BJ (cell line): ENCODE measurements at places on chromosomes 4 and X.

DNA sequence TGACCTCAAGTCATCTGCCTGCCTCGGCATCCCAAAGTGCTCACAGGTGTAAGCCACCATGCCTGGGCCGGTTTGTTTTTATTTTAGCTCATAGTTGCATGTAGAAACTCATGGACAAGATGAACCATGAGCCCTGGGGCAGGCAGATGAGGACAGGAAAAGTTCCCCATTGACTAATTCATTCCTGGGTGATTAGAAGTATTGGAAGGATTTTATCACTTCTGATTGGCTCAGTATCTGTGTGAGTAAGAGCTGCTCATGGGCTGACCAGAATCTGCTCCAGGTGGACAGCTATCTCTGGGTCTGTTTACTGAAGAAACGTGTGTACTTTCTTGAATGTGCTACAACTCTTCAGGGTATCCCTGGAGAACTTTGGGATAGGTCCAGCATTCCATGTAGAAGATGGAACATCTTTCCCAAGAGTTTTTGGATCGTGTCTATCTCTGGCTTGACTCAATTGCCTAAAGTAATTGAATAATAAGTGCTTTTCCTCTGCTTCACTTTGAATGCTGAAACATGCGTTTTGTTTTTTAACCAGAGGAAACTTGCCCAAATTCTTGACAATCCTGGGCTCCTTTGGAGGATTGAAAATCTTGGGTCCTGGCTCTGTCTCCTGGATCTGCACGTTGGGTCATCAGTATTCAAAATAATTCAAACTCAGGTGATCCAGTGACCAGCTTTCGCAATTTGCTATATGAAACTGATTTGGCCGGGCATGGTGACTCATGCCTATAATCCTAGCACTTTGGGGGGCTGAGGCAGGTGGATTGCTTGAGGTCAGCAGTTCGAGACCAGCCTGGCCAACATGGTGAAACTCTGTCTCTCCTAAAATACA is 88.6 kb upstream of the DHRSX start:
- no peak for DNase-seq

GRCh38 chr4:40990899-40991265 is 223.5 kb downstream of the APBB2 start:
- no peak for DNase-seq

DNA sequence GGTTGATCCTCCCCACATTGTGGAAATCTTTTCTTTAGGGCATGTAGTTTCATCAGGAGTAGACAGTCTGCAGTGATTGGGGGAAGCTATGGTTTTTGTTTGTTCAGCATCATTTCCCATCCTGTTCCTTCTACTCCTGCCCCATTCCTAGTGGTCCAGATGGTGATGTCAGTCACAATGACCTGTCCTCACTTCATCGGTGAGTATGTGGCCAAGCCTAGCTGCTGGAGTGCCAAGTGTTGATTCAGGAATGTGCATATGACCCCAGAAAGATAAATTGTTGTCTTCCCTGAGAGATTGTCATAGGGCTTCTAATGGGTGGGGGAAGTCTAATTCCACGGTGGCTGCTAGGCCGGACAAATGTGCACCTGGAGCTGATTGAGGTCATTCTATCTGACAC is 130.6 kb upstream of the FAT1 start:
- no peak for DNase-seq

GRCh38 chr4:173748353-173748752 is 218.3 kb upstream of the HAND2 start:
- DNase-seq = no peak

DNA sequence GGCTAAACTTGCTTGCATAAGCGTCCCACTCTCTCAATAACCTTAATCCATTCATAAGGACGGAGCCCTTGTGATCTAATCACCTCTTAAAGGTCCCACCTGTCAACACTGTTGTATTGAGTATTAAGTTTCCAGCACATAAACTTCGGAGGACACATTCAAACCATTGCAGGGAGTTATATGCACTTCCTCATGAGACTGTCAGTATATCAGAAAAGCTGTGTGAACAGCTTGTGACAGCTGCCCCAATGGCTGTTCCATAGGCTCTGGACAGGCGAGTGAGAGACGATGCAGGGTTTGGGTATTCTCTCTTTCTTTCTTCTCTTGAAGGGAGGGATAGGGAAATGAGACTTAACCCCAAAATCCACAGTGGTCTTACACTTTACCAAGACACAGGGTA is 64.2 kb upstream of the RPL34 start:
- DNase-seq = no peak

- no peak for DNase-seq
These were observed 1.1 kb upstream of the TRMT10A start for GRCh38 chr4:99564921-99565320.

GRCh38 chrX:39253551-39253950 is 452.3 kb downstream of the MID1IP1 start:
- DNase-seq = no peak

DNA sequence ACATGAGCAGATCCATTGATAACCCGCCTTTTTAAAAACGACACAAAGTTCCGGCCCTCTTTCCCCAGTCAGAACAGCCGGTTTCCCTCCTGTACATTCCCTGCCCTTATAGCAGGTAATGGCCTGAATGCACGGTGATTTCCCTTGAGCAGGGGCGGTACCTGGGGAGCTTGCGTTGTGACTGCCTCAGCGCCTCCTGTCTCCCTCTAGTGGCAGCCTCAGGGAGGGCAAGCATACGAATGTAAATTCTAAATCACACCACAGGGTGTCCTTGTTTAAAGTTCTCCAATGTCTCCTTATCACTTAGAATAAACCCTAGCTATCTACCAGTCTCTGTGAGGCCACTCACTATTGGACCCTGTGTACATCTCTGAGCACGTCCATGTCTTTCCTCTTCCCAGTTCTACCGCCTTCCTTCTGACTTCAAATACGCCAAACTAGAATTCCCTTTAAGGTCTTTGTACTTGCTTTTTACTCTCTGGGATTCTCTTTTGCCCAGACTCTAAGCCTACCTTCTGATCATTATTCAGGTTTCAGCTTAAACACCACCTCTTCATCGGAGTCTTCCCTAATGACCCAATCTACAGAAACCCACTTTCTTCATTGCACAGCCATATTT is 18.4 kb upstream of the LDB2 start:
- no peak for DNase-seq

GRCh38 chr4:25970226-25970675 is 56.2 kb downstream of the SMIM20 start:
- no peak for DNase-seq

GRCh38 chrX:49176421-49177326 is 5.0 kb downstream of the PLP2 start:
- no peak for DNase-seq

GRCh38 chrX:40169193-40170101 is 71.7 kb upstream of the BCOR start:
- no peak for DNase-seq

GRCh38 chr4:17769406-17770174 is 11.8 kb downstream of the FAM184B start:
- no peak for DNase-seq

GRCh38 chr4:94400191-94400590 is 51.6 kb upstream of the PDLIM5 start:
- DNase-seq = no peak

GRCh38 chr4:188984518-188984917 is 845.3 kb downstream of the TRIML1 start:
- DNase-seq = no peak

- DNase-seq = no peak
These were observed 20.1 kb downstream of the MMAA start for GRCh38 chr4:145639186-145639698.

DNA sequence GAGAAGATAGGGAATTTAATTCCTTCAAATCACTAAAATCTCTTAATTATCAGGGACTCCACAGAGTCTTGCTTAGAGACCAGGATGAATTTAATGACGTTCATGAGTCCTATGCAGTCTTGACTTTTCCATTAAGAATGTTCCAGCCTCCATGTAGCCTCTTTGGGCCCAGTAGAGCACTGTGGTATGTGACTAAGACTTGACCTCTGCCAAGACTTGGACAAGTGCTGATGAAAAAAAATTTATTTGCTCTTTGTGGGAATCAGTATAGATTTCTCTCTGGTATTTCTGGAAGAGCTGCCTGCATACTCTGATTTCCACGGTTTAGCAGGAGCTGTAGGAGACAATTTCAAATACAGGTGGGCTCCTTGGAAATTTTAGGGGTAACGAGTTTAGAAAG is 40.6 kb downstream of the CHRDL1 start:
- no peak for DNase-seq

DNA sequence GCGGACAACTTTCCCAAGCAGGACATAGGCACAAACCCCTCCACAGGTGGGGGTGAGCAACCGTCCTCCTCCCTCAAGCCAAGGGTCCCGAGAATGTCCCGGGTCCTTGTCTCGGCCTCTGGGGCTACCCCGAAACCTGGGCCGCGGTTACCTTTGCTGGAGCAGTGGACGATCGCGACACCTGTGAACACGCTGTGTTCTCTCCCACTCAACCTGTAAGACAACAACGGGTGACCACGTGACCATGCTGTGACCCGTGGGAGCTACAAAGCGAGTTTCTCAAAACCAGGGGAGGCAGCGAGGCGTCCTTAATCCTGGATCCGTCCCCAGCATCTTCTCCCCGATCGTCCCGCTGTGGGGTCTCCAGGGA is 17.9 kb downstream of the ASMTL start:
- DNase-seq = no peak

DNA sequence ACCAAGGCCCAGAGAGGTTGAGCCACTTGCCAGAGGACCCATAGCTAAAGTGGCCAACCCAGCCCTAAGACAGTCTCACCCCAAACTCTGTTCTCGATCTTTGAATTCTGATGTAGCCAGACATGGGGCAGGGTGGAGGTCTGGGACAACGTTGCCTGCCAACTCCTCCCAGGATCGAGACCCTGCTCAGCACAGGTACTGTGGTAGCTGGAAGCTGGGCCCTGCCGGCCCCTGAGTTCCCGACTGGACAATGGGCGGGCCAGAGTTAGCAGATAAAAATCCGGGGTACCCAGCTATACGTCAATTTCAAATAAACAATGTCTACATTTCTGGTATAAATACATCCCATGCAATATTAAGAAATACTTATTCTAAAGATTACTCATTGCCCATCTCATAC is 35.3 kb downstream of the ADRA2C start:
- no peak for DNase-seq
